ENCODE measurements at places on chromosomes 7 and 10.

DNA sequence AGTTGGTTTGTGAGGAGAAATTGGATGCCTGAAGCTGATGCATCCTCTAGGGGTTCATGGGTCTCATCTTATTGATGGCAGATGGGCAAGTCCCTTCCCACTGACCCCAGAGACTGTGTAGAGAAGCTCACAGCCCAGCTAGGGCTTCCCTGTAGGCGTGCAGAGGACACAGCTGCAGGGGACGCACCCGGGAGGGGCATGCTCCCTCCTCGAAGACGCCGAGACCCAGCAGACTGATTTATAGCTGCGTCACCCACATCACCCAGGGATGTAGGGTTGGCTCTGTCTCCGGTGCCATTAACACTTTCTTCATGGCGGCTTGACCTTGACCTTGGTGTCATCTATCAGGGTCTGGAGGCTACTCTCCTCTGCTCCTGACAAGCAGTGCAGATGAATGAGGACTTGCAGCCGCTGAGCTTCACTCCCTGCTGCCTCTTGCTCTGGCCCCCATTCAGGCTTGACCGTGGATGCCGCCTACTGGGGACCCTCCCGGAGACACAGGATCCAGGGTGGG is 549.7 kb downstream of the TCERG1L start:
- DNase-seq: no peak

- DNase-seq: no peak
Measured at GRCh38 chr10:131126321-131127137, 185.0 kb downstream of the TCERG1L start.

- no peak for DNase-seq
Measured at GRCh38 chr10:68105820-68106219, 3.5 kb upstream of the MYPN start.

GRCh38 chr10:29998142-29998808 is 61.1 kb downstream of the JCAD start:
- peak; percentile 70 for DNase-seq

- no peak for DNase-seq
Measured at GRCh38 chr7:148706368-148706767, 7.7 kb downstream of the CUL1 start.

DNA sequence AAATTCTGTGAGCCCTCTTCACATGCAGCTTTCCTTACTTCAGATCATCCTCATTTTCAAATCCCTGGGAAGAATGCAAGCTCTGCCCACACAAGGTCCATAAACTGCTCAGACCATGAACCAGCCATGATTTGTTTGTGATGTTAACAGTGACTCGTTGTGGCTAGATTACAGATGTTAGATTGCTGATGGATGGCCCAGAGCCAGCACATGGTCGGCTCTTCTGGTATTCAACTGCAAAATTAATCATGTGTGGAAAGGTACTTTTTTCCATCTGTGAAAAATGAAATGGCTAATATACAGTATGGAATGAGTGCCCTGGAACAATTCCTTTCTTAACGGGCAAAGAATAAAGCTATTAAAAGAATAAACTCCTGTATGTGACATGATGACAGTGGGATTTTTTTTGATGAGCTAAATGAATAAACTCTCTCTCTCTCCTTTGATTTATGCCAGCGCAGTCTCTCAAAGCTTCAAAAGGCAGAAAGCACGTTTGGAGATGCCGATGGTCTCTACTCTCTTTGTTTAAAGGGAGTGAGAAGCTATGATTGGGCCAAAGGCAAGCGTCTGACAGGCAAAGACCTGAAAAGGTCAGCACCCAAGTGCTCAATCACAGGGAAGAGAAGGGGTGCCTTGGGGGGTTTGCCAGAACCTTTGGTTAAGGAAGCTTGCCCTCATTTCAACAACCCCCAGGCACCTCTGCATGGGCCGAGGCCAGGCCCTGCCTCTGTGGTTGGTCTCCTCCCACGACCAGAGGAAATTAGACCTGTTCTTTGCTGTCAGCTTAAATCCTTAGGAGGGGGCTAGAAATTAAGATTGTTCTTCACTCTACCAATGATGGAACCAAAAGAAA is 444.0 kb upstream of the NFE2L3 start:
- no peak for DNase-seq

GRCh38 chr10:124612611-124613498 is 131.3 kb downstream of the FAM53B start:
- peak; percentile 17 for DNase-seq

DNA sequence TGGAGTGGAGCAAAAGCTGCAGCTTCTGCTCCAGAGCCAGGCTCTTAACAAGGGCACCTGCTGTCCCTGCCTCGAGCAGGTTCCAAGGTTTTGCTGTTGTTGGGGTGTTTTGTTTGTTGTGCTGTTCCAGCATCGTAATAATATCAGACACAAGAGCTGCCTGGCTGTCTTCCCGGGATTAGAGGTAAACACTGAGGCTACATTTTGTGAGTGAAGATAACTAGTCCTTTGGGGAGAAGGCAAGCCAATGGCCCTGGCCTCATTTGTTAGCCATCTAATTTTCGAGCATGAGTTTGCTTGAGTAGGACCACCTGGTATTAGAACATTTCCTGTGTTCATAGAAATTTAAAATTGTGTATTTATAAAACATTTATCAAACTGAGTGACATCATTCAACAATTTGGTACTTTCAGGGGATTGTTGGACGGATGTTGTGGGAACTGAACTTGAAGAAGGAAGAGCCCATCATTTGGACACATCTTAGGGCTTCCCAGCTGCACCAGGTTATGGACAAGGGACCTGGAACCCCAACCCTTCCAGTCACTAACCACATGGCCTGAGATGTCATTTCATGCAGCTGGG is 555.0 kb downstream of the TNS3 start:
- no peak for DNase-seq

DNA sequence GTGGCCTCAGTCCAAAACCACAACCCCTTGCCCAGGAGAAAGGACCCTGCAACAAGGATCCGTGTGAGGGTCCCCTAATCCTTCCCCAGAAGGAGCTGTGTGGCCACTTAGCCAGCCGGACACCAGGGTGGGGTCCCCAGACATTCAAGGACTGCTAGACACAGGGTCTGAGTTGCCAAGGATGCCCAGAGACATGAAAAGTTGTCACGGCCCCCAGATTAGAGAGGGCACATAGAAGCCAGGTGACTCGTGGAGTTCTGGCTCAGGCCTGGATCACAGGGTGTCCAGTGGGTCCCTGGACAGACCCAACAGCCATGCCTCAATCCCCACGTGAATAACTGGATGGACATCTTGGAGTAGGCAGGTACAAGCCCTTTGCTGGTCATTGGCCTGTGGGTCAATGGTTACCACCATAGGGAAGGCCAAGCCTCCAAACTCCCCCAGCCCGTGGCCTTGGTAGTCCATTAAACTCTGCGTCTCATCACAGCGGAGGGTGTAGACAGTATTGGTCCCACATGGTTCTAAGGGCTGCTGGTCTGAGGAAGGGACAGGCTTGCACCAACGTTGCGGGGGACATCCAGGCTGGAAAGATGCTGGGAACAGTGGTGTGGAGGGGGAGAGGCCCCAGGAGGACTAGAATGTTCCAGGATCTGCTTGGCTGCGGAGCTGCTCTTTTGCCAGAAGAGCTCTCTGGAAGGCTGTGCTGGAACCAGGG is 205.9 kb upstream of the PPP2R2D start:
- DNase-seq: no peak

- DNase-seq: no peak
Measured at GRCh38 chr10:78543749-78544362, 510.2 kb downstream of the RPS24 start.

DNA sequence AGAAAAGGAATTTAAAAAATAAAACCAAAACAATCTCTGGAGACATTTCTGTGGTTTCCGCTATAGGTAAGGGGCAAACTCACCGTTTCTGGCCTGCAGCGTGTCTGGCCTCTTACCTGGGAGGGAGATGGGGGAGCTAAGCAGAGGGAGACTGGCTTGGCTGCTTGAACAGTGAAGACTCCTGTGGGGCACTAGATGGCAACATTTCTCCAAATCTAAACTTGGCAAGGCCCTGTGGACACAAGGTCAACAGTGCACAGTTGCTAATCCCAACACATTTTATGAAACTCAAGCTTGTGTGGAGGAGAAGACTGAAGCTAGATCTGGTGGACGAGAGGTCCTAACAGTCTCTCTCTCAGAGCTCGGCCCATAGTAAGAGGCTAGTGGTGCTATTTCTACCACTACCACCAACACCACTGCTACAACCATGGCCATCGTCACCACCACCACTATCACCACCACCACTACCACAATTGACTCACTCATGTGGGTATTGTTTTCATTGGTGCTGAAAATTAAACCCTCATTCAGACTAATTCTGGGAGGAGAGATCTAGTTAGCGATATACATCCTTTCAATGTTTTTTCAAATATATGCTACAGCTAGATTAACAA is 28.4 kb upstream of the CDHR3 start:
- no peak for DNase-seq

DNA sequence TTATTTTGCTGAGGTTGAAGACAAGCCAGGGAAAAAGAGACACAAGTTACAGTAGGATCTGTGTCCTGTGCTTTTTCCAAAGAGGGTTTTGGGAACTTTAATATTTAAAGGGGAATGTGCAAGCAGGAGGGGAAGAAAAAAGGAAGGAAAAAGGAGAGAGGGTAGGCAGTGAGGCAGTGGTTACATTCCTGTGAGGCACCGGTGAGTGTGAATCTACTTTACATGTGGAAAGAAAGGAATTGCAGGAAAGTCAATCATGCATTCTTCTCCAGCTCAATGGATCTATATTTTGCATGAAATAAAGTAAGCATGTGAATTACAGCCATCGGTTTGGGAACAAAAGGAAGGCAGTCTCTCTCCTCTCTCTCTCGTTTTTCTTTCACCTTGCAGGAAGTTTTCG is 12.6 kb upstream of the DYNC2I1 start:
- no peak for DNase-seq

- no peak for DNase-seq
Measured at GRCh38 chr10:4022473-4022872, 237.5 kb upstream of the KLF6 start.

DNA sequence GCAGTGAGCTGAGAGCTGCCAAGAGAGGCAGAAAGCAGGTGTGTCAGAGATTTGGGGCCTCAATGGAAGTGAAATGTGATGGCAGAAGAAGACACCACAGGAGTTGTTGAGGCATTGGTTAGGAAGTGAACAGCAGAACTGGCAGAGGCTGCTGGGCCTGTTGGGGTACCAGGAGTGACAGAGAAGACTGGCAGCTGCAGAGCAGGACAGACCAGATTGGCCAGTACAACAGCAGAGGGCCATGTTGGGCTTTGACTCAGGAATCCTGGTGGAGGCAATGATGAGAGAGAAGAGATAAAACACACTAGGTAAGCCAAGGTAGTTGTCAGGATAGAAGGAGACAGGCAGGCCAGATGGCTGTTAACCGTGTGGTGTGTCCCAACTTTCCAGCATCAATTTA is 19.9 kb upstream of the HERPUD2 start:
- no peak for DNase-seq

GRCh38 chr7:100444311-100445278 is 8.3 kb upstream of the PPP1R35 start:
- no peak for DNase-seq

DNA sequence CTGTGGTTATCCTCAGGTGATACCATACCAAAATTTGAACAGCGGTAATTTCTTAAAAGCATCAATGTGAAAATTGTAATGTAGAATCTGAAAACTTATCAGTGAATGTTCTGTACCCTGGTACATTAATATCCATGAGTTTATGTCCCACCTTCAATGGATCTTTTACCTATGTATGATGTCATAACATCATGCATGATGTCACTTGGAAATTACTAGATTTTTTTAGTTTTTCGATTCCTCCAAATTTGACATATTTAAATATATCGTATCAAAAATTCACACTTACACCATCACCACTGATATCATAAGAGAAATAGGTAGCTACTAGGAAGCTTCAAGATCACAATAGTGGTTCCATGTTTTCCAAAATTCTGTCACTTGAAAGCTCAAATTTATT is 95.0 kb upstream of the AKR1E2 start:
- DNase-seq: no peak

All from stimulated activated CD4-positive, alpha-beta T cell treated with anti-CD3 and anti-CD28 coated beads, Interleukin-4, amount 100 ng/mL, for 1 hour (primary cell).